Fibroblast of pulmonary artery (primary cell): ENCODE measurements at places on chromosomes 13 and 19.

DNA sequence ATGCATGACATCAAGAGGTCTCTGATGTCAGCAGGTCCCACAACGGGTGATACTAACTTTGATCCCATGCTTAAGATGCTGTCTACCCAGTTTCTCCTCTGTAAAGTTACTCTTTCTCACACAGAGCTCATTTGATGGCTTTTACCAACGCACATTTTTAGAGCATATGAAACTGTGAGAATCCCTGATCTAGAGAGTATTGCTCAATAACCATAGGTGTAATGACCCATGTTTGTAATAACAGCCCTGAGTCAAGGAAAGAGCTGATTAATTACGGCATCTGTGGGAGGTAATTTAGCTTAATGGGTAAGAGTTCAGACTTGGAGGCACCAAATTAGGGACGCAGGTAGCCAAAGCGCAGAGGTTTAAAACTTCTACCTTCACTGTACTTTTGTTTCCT lies 18.0 kb upstream of the IZUMO2 start:
- DNase-seq: no peak

GRCh38 chr19:49103331-49104085 lies 10.7 kb upstream of the LIN7B start:
- no peak for DNase-seq

- DNase-seq: no peak
These were observed 45.3 kb downstream of the CERS4 start for GRCh38 chr19:8254286-8255001.

DNA sequence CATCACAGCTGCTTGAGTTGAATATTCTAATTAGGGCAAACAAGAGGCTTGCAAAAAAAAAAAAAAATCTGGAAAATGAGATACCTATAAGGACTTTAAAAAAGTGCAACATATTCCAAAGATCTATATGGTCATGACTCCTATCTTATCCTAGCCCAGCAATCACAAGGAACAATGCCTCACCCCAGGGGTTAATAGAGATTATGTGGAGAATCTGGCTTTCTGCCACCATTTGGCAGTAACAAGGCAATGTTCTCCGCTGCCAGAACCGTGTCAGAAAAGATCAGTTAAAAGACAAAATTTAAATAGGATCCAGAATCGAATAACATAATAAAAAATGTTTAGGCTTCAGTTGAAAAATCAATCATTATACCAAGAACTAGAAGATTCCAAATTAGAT lies 1643.2 kb upstream of the PRR20A start:
- no peak for DNase-seq

- DNase-seq: no peak
These were observed 335.5 kb downstream of the FOXO1 start for GRCh38 chr13:40330950-40331349.

GRCh38 chr13:41763782-41764181 lies 197.1 kb downstream of the VWA8 start:
- DNase-seq: no peak

DNA sequence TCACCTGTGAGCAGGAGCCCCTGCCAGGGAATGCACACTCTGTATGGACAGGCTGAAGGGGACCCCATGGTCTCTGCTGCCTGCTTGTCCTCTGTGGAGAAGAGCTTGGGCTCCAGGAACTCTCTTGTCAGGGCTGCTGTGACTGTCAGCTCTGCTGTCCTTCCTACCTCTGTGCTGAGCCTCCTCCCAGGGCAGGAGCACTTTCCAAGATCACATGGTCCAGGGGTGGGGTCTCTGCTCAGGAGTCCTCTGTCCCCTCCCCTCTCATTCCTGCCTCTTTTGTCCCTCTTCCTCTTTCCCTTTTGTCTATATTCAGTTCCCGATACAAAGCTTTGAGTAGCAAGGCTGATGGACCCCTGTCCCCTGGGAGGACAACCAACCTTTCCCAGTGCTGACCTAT lies at the start of gene CEACAM7:
Gene CEACAM7, minus strand, starts transcription at position 173 of the 400 bp plus-strand sequence. Its CDS starts 105 bp downstream, at position 68.
- no peak for DNase-seq

GRCh38 chr19:15412832-15413231 lies 6.0 kb downstream of the AKAP8L start:
- DNase-seq: no peak

- DNase-seq: peak; percentile 98
These were observed at the start of gene SUGT1 for GRCh38 chr13:52652196-52652979. SUGT1 (plus strand) TSS chr13:52652836; CDS start chr13:52652921, 85 bp downstream.

DNA sequence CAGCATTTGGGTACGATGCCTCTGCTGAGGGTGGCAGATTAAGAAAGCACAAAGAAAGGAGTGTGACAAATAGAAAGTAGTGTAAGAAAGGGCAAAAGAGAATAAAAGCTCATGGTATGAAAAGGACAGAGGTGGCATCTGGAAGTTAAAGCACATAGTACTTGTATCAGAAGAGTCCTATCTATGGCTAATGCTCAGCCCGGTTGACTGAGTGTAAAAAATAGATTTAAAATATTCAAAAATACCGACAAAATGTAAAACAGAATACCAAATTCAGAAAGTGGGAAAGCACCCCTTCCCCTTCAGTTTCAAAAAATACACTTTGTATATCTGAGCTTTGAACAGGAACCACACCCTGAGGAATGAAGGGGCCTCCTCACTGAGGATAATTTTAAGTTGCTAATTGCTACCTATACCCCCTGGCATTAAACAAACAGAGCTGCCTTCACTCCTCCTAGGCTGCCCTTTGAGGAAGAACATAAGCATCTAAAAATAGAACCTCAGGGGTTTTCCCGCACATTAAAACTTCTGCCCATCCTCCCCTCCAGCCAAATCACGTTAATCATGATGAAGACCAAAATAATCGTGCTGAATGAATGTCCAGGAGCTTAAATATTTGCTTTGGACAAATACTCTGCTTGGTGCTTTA lies 43.3 kb downstream of the DLEU7 start:
- DNase-seq: no peak

DNA sequence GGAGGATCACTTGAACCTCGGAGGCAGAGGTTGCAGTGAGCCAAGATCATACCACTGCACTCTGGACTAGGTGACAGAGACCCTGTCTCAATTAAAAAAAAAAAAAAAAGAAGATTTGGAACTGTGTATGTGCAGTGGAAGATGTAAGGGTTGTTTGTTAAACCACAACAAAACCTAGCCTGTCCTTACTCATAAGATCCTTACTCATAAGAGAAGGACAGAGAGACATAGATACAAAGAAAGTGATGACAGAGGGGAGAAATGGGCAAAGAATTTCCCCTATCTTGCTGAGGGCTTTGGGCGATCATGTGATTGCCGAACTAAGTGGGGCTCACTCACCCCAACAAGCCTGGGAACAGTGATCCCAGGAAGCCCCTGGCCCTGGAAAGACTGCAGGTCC lies 7.9 kb downstream of the ITPKC start:
- DNase-seq: no peak

DNA sequence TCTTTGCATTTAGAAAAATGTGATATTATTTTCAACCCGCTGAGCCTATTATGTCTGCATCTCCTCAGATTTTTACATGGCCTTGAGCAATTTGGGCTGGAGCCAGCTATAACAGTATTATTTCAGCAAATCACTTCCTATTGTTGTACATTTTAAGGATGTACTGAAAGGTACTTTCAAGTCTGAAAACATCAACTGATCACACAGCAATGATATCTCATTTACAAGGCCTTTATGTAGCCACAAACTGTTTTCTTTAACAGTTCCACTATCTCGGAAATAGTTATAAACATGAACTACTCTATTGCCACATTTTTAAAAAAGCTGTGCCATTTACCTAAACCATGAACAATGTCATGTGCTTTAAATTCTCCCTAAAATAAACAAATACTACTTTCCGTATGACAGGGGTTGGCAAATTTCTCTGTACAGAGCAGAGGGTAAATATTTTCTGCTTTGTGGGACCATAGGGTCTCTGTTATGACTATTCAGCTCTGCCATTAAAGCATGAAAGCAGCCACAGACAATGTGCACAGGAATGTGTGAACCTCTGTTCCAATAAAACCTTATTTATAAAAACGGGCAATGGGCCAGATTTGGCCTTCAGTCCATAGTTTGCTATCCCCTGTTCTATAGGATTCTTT lies 560.4 kb downstream of the GPC6 start:
- DNase-seq: peak; percentile 28

GRCh38 chr13:19181021-19181620 lies 503 bp downstream of the TUBA3C start:
- no peak for DNase-seq

GRCh38 chr13:66219506-66219905 lies 1010.6 kb downstream of the PCDH9 start:
- no peak for DNase-seq

DNA sequence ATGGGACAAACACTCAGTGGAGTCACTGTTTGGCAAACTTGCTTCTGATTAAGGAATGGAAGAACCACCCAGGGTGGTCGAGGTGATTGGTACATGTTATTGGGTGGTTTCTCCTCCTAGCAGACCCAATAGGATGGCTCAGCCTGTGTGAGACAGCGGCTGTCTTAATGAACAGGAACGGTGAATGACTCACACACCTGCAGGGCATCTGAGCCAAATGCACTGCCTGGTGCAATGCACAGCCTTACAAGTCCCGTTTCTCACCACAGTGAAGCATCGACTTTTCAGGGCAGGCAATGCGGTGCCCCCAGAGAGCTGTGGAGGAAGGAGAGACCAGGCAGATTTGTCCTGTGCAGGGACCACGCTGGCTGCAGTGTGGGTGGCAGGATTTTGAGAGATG lies 238.5 kb downstream of the FGF9 start:
- DNase-seq: no peak

- peak; percentile 19 for DNase-seq
These were observed 343.9 kb downstream of the TBC1D4 start for GRCh38 chr13:75137911-75138571.

DNA sequence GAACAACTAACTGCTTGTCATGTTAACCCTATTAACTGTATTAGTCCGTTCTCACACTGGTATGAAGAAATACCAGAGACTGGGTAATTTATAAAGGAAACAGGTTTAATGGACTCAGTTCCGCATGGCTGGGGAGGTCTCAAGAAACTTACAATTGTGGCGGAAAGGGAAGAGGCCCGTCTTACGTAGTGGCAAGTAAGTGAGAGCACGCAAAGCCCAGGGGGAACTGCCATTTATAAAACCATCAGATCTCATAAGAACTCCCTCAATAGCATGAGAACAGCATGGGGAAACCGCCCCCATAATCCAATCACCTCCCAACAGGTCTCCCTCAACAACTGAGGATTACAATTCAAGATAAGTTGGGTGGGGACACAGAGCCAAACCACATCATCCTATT lies 34.7 kb downstream of the PHF11 start:
- DNase-seq: no peak

DNA sequence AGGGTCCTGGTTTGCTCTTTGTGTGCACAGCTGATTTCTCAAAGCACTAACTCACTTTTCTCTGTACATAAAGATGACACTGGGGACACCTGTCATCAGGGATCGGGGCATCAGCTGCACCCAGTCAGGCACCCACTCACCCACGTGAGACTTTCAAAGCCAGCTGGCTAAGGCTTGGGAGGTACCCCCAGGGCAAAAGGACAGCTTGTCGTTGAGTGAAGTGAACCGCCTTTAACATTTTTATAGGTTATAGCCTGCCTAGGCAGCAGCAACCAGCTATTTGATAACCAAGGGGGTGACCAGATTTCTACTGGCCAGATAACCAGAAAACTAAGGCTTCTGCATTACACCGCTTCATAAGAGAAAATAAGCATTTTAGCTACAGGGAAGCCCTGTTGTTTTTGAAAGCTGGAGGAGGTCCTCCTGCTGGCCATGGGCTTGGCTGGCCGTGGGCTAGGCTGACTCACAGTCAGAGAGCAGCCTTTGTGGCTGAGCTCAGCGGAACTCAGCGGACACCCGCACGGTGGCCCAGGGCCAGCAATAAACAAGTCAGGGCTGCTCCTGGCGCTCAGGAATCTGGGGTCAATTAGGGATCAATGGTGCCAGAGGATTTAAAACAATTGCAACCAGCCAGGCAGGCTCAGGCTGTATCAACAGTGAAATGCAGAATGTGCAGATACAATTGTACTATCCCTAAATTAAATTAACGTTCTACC lies 57.1 kb downstream of the ALOX5AP start:
- peak; percentile 92 for DNase-seq

GRCh38 chr13:94061301-94061700 lies 418.2 kb downstream of the DCT start:
- peak; percentile 19 for DNase-seq

- DNase-seq: no peak
These were observed 34.9 kb downstream of the IRS2 start for GRCh38 chr13:109751477-109751876.

DNA sequence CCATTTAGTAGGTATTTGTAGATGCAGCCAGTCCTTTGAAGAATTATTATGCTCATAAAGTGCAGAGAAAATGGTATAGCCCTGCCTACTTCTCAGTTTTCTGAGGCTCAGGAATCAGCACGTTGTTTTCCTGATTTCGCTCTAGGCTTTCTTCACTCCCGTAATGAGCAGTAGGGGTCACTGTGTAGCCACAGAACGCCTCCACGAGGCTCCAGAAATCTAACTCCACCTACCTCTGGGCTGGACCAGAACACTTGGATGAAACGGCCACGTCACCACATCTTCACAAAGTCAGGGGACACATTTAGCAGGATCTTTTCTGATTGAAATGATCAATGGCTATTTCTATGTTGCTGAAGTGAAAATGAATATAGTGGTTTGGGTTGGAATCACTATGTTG lies 49.8 kb upstream of the GTF3A start:
- peak; percentile 87 for DNase-seq

DNA sequence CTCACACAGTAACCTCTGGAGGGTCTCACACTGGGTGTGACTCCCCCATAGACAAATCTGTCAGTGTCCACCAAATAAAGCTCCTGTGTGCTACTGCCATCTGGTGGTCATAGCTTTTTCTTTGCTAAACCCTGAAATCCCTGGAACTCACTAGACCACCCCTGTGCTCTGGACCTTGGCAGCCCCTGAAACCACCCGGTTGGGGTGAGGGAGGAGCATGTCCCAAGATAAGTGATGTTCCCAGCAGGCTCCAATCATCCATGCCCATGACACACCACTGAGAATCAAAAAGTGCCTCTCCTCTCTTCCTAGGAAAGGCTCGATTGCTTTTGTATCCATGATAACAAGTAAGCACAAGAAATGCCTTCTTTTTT lies 6.5 kb upstream of the HSD17B14 start:
- peak; percentile 71 for DNase-seq

- peak; percentile 98 for DNase-seq
These were observed 13.6 kb downstream of the LTBP4 start for GRCh38 chr19:40614622-40615411.

DNA sequence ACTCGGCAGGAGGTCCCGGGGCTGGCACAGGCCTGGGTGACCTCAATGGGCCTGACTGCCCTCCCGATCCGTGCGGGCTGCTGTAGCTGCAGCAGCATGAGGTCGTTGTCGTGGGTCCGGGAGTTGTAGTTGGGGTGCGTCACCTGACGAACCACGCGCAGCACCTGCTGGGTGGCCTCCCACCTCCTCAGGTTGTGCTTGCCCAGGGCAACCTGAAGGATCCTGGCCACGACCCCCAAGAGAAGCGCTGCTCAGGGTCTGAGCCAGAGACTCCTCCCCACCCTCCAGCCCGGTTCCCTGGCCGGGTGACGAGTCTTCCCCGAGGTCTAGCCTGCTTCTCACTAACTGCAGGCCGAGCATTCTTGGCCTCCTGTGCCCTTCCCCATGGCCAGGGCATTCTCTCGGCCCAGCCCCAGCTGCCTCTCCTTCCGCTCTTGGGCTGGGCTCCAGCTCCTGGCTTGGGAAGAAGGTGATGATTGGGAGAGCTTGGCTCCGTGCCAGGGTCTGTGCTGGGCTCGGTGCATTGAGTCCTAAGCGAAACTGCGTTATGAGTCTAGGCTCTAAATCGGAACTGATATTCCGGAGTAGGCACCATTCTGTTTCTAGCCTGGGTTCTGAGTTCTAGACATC lies 3.1 kb downstream of the KLK14 start:
- peak; percentile 66 for DNase-seq

- DNase-seq: no peak
These were observed 14.3 kb upstream of the BCAM start for GRCh38 chr19:44794610-44795009.
